ENCODE measurements at places on chromosomes 7 and 10.

DNA sequence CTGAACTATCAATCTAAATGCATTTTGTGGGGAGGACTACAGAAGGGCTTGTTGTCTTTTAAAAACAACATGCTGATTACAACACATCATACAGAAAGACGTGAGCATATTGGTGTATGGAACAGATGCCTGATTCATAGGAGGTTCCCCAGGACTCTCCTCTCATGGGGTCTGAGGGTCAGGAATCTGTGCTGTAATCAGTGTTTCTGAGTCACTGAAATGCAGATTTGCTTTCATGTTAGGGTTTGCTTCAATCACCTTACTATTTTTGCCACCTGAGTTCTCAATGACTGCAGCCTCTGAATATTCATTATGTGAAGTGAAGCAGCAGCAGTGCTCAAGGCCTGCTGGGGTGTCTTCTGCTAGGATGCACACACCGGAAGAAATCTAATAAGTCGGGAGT, 550 bp upstream of the ANK3 start:
- DNase-seq = no peak

DNA sequence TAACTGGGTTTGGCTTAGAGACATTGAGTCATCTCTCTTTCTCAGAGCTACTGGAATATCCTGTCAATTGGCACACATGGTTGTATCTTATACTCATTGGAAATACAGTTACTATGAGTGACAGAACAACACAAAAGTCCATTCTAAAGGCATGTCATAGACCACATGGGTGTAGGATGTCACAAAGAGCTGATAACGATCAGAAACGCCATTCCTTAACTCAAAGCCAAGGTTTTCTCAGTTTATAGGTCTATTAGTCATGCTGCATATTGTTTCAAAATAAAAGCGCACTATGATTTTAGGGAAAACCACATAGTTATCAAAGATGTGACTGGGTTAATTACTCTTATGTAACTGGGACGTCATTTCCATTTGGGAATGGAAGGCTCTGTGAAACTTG, 147.2 kb upstream of the FAM171A1 start:
- DNase-seq = no peak

DNA sequence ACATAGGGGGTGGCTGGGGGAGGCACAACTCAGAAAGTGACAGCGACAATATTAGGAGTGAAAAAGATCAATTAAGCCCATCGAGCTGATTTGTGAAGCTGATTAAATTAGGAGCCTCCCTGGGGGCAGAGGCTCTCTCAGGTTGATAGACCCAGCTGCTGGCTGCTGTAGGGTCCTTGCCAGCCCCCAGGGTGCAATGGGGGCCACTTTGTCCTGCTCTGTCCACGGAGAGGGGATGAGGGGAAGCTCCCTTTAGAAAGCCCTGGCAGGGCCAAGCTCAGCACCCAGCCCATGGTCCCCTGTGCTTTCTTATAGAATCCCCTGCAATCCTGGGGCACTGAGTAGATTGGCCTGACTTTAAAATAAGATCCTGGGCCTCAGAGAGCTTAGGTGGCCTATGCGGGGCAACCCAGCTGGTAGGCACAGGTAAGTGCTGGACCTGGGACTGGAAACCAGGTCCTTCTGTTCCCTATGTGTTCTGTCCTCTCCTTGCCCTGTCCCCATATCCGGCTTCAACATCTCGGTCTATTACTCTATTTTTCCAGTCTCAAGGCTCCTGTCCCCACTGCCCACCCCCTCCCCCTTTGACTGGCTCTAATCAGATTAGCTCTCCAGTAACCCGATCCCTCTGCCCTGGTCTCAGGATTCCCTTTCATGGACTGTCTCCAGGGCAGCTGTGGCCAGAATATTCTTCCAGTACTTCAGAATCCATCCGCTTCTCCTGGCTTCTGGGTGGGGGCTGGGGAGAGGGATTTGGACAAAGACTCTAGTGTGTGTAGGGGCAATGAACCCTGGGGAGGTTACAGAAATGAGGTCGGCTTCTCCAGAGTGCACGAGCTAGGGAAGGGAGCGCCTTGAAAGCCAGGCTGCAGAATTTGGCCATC, 259.6 kb downstream of the RPS24 start:
- no peak for DNase-seq

- no peak for DNase-seq
These were observed 12.8 kb downstream of the MEIG1 start for GRCh38 chr10:14971867-14972448.

DNA sequence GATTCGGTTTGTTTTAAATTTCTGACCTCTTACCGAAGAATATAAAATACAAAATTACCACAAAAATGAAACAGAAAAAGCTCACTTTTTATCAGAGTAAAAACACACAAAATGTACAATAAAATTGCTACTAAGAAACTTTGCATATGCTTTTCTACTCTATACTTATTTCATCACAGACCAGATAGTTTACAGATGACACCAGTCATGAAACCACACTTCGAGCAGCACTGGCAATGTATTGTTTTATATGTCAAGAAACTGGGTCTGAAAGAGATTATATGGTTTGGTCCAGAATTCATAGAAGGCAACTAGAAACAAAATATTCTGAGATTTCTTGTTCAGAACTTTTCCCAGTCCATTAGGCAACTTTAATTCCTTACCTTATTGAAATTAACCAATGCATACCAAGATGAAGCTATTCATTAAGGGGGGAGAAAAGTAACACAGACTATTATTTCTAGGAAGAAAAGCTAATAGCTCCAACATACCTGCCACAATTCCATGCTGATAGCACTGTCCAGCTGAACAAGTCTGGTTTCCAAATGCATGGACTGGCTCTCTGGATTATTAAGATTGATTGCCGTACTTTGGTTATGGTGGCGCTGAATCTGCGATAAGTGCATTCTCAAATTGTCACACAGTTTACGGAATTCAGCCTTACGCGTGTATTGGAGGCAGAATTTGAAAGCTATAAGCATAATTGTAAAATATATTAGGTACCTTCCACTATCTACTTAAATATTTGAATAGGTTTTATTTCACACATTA, 10.0 kb downstream of the EIF3A start:
- no peak for DNase-seq

DNA sequence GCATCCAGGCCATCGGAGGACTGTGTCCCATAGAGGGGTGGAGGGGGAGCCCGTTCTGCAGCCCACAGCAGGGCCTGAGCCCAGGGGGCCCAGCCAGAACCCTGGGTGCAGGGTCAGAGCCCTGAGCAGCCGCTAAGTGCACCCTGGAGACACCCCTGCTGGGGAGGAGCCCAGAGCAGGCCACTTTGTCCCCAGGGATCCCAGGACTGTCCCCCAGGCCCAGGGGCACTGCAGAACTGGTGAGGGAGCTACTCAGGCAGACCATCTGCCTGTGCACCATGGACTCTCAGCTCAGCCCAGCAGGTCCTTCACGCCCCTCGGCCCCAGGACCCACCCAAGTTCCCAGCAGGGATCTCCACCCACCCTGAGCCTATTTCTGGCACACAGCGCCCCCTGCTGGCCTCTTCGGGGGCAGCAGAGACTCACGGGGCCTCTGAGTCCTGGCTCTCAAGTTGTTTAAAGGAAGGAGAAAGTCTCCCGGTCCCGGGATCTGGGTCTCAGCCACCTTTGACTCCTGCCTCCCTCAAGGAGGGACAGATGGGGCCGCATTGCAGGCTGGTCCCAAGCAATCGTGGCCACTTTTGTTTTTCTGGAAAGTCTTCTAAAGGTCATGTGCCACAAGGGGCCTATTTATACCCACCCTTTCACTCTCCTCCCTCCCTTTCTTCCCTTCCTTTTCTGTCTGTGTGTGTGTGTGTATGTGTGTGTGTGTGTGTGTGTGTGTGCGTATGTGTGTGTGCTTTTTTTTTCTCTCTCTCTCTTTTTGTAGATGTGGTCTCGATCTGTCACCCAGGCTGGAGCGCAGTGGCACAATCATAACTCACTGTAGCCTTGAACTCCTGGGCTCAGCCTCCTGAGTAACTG, 90.3 kb downstream of the MYL10 start:
- peak; percentile 44 for DNase-seq

DNA sequence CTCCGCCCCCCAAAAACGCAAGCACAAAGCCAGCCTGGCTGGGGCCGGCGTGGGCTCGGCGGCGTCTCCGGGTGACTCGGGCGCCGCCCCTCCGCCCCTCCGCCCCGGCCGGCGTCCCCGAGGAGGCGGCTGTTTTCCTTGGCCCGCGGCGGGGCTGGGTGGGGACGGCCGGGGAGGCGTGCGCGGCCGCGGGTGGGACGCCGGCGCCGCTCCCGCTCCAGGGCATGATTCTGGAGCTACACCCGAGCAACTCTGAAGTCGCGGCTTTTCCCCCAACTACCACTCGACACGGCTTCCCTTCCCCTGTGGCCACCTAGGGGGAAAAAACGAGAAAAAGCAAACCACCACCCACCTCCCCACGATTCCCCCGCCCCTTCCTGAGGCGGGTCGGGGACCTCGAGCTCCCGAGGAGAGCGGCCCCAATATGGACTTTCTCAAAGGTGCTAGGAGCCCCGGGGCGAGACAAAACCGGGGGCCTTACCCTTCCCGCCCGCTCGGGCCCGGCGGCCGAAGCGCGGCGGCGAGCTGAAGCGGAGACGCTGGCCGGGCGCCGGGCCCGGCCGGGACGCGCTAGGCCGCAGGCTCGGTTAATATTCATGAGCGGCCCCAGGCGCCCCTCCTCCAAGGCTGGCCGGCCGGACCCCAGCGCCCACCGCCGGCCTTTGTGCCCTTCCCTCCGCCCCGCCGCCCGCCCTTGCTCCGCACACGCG, 856 bp downstream of the ARHGAP21 start:
- no peak for DNase-seq

- DNase-seq = no peak
These were observed 323.0 kb downstream of the EXOC4 start for GRCh38 chr7:133575726-133576440.

- DNase-seq = no peak
These were observed 8.5 kb upstream of the RABGEF1 start for GRCh38 chr7:66731986-66732385.

- no peak for DNase-seq
These were observed 143.1 kb downstream of the ELAPOR2 start for GRCh38 chr7:86916277-86916825.

DNA sequence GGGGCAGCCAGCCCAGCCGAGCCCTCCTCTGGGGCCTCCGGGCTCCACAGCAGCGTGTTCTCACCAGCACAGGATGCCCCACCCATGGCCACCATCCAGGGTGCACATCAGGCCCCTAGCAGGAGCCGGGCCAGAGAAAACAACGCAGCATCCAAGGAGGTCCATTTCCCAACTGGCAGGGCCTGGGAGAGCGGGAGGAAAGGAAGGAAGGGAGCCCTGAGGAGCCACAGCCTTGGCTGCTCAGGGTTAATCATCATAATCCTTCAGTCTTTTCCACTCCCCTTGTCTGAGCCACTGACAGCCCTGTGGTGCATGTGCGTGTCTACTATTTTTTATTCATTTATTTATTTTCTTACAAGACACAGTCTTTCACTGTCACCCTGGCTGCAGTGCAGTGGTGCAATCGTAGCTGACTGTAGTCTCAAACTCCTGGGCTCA, 3.6 kb downstream of the PLAC9 start:
- no peak for DNase-seq

GRCh38 chr7:70893422-70893821, 238.5 kb upstream of the GALNT17 start:
- no peak for DNase-seq

- no peak for DNase-seq
These were observed 51.7 kb upstream of the IFRD1 start for GRCh38 chr7:112398534-112398933.

GRCh38 chr7:112459645-112460044, 9.4 kb downstream of the IFRD1 start:
- no peak for DNase-seq

- DNase-seq = no peak
These were observed 278.8 kb downstream of the CACNA2D1 start for GRCh38 chr7:82164813-82165212.

- DNase-seq = no peak
These were observed 42.6 kb downstream of the FAM20C start for GRCh38 chr7:234708-235553.

- DNase-seq = peak; percentile 75
These were observed 236.0 kb upstream of the NRP1 start for GRCh38 chr10:33570495-33570894.

- no peak for DNase-seq
These were observed 174.6 kb downstream of the TMEM26 start for GRCh38 chr10:61278556-61278955.

- DNase-seq = no peak
These were observed 128.4 kb downstream of the NSUN6 start for GRCh38 chr10:18523025-18523424.

DNA sequence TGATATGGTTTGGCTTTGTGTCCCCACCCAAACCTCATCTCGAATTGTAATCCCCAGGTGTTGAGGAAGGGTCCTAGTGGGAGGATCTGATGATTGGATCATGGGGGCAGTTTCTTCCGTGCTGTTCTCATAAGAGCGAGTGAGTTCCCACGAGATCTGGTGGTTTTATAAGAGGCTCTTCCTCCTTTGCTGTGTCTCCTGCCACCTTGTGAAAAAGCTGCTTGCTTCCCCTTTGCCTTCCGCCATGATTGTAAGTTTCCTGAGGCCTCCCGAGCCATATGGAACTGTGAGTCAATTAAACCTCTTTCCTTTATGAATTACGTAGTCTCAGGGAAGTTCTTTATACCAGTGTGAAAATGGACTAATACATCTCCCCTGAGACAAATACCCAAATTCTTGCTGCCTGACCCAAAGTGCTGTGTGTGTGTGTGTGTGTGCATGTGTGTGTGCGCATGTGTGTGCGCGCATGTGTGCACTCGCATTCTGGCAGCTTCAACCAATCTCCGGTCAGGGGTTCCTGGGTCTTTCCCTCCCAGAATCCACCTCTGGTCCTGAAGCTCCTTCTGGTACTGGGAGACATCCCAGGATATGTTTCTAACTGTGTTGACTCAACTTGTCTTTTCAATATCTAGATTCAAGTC, 98.1 kb upstream of the LRRC4 start:
- DNase-seq = peak; percentile 50

GRCh38 chr7:20407585-20408466, 77.1 kb downstream of the ITGB8 start:
- DNase-seq = peak; percentile 38

DNA sequence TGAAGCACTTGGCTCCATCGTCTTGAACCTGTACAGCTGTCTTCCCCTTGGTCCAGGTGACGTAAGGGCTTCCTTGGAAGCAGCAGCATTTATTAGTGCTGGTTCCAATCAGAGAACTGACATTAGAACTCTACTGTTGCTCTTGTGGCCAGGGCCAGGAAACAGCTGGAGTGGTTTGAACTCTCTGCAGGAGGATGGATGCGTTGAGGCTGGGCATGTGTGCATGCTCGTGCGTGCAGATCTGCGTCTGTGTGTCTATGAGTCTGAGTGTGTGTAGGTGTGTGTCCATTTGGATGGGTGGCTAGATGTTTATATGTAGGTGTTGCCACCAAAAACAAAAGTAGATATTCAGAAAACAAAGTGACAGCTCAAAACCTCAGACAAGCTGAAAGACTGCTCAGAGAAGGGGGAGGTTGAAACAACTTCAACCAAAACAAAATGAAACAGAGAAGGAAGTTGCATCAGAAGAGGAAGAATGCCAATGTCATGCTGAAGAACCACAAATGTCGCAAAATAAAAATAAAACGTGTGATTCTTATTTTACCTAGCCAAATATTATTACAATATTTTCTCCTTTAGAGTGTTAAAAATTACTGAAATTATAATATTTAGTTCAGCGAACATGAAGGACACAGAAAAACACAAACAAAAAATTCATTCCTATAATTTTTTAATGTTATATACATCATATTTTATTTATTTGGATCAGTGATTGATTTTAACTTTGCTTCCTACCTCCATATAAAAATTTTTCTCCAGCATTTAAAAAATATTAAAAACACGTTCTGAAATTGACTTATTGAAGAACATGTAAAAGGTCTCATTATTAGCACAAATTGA, 96.1 kb upstream of the MKLN1 start:
- DNase-seq = peak; percentile 67

GRCh38 chr7:44395067-44395466, 69.7 kb upstream of the CAMK2B start:
- no peak for DNase-seq

Measured in CD14-positive monocyte (primary cell).